ENCODE measurements at places on chromosomes 16 and 17.

- no peak for DNase-seq
Observed at GRCh38 chr16:75780669-75781068, 54.4 kb upstream of the CPHXL start.

GRCh38 chr17:76982408-76983074, 114.3 kb downstream of the MGAT5B start:
- no peak for DNase-seq

GRCh38 chr17:44355642-44356099, 8.0 kb downstream of the FAM171A2 start:
- DNase-seq, result no peak

- no peak for DNase-seq
Observed at GRCh38 chr16:11238272-11239202, 17.5 kb downstream of the SOCS1 start.

DNA sequence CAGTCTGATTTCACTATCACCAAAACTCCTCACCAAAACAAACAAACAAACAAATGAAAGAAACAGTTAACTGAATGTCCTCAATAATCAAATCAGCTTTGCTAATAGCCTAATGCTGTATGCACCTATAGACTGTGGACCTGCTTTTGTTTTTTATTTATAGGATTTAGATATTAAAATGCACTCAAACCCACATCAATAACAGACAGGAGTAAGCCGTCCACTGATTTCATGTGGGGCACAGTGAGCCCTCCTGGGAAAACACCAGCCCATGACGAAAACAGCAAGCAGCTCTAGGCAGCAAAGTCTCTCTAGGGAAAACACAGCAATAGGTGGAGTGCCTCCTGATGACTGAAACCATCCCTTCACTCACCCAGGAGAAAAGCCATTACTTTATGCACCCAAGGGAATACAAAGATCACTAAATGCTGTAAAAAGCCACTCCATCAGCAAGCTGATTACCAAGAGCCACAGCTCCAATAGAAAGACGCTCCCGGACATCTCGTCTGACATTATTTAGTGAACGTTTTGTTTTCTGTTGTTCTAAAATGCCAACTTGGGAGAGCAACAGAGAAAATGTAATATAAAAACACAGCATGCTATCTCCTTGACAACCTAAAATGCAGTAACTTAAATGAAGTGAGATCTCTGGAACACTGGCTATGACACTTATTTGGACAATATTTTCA, 47.8 kb downstream of the ANKFY1 start:
- no peak for DNase-seq

- DNase-seq, result no peak
Observed at GRCh38 chr16:21653571-21653970, 1.2 kb upstream of the IGSF6 start.
